Pons (tissue), 1 donor: ENCODE measurements at places on chromosomes 11 and 22.

GRCh38 chr11:22702031-22702430 lies 35.6 kb downstream of the GAS2 start:
- DNase-seq = no peak

GRCh38 chr11:134657631-134658030 lies 245.6 kb upstream of the B3GAT1 start:
- no peak for DNase-seq

DNA sequence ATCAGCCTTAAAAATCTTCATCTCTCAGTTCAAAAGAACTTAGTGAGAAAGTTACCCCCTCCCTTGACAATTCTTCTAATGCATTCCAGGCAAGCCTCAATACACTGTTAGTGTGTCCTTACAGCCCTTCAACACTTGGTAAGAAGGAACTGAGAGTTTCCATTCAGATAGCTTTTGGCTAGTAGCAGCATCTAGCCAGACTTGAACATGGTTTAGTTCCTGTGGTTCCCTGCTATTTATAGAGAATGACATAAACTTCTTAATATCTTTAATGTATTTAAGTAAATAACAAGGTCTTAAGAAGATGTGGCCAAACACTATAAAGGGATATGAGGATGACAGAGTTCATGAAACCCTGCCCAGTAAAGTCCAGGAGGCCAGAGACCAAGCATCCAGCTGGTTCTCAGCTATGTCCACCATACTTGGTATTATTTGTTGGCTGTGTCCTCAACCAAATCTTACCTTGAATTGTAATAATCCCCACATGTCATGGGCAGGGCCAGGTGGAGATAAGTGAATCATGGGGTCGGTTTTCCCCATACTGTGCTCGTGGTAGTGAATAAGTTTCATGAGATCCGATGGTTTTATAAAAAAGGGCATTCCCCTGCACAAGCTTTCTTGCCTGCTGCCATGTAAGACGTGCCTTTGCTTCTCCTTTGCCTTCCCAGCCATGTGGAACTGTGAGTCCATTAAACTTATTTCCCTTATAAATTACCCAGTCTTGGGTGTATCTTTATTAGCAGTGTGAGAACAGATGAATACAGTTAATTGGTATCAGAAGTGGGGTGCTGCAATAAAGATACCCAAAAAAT lies 132.4 kb downstream of the LARGE1 start:
- DNase-seq = no peak

DNA sequence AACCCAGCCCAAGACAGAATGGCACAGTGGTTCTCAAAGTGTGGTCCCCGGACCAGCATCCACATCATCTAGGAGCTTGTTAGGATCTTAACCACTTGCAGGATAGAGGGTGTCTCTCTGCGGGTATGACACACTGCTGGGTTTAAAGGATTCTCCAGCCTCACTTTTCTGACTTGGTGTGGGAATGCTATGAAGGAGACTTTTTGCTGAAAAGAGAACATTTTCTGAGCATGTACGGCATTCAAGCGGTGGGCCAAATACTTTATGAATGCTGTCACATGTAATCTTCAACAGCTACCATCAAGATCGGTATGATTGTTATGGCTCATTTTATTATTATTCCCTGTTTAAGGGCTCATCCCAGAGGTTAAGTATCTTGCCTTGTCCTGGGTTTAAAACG lies 1.8 kb upstream of the CD82 start:
- no peak for DNase-seq

- DNase-seq = no peak
These were observed 17.5 kb downstream of the DDI1 start for GRCh38 chr11:104053743-104054478.

- no peak for DNase-seq
These were observed 4.8 kb downstream of the ATG16L2 start for GRCh38 chr11:72818971-72819370.

- DNase-seq = no peak
These were observed 9.4 kb downstream of the LHFPL7 start for GRCh38 chr22:24937114-24937513.

GRCh38 chr11:71194710-71195109 lies 57.7 kb downstream of the SHANK2 start:
- no peak for DNase-seq

GRCh38 chr11:71080239-71081097 lies 171.9 kb downstream of the SHANK2 start:
- DNase-seq = peak; percentile 73

DNA sequence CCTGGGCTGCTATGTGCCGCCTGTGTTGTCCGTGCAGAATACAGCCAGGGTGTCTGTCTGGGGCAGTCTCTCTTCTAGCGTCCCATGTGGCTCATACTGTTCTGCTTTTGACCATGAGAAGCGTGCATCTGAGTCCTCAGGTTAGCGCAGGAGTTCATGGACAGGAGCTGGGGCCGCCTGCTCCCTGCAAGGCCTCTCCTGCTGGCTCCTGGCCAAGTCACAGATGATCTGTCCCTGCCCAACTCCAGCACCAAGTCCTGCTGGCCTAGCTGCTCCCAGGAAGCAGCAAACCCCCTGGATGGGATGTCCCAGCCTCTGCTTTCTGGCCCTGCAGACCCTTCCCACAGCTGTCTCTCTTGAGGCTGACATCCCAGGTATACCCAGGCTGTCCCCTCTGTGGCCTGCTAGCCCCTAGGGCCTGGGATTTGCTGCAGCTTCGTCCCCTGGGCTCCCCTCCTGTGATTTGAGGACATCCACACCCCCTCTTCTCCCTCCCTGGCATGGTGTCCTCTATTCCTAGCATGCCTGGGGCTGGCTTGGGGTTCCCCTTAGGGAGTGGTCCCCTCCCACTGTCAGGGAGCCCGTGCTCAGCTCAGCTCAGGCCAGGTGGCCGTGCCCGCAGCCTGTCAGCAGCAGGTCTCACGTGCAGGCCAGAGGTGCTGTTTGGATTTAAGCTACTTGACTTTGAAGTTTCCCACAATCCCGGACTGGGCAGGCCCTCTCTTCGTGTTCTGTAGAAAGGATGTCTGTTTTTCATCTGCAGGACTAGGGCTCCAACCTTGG lies 17.8 kb downstream of the PRR5 start:
- DNase-seq = no peak

DNA sequence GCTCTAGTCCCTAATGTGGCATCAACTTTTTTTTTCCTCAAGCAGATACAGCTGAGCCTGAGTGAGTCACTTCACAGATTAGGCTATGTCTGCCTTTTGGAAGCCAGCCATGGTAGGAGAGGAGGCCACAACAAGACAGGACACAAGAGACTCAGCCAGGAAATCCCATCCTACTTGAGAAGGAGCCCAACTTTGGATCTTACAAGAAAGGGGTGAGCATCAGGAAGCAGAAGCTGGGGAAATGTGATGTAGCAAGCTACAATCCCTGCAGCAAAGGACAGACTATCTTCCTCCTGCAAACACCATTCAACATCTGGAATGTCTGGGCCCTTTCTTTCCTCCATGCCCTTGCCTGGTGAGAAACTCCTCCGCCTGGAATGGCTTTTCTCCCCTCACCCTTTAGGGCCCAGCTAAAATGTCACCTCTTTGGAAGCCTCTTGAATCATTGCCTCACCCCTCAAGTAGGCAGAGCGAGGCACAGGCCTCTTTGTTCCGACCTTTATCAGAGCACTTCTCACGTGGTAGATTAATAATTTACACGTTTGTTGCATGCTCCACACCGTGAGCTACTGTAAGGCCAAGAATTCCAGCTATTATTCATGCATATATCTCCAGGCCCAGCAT lies 156.4 kb upstream of the PITPNB start:
- peak; percentile 18 for DNase-seq

- no peak for DNase-seq
These were observed 68.4 kb upstream of the SEPTIN5 start for GRCh38 chr22:19645905-19646304.

DNA sequence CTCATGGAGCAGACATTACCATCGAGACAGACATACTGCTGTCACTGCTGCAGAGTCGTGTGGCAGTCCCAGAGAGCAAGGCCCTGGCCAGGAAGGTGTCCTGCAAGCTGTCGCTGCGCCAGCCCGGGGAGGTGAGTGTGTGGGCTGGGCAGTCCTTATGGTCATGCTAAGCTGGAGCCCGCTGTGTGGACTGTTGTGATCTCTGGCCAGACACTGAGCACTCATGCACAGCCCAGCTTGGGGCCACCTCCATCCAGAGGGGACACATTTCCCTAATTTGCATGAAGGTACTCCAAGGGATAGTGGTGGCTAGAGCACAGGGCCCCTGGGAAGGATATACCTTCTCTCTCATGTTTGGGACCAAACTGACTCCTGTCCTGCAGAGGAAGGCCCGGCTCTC lies 9.6 kb downstream of the ANKK1 start:
- no peak for DNase-seq

DNA sequence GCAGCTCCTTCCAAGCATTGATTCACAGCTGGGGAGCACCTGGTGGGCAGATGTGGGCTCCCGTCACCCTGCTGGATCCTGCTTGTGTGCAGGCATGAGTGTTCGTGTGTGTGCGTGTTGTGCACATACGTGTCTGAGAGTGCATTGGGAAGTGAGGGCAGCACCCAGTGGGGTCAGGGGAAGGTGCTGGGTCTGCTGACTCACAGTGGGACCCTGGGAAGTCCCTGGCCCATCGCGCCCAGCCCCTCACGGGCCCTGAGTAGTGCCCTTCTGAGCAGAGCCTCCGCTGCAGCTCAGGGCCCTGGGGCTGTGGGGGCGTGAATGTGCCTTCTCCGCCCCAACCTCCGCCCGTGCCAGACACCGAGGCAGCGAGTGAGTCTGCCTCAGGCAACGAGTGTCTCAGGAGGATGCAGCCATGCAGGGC lies 36.8 kb downstream of the WNT11 start:
- no peak for DNase-seq

DNA sequence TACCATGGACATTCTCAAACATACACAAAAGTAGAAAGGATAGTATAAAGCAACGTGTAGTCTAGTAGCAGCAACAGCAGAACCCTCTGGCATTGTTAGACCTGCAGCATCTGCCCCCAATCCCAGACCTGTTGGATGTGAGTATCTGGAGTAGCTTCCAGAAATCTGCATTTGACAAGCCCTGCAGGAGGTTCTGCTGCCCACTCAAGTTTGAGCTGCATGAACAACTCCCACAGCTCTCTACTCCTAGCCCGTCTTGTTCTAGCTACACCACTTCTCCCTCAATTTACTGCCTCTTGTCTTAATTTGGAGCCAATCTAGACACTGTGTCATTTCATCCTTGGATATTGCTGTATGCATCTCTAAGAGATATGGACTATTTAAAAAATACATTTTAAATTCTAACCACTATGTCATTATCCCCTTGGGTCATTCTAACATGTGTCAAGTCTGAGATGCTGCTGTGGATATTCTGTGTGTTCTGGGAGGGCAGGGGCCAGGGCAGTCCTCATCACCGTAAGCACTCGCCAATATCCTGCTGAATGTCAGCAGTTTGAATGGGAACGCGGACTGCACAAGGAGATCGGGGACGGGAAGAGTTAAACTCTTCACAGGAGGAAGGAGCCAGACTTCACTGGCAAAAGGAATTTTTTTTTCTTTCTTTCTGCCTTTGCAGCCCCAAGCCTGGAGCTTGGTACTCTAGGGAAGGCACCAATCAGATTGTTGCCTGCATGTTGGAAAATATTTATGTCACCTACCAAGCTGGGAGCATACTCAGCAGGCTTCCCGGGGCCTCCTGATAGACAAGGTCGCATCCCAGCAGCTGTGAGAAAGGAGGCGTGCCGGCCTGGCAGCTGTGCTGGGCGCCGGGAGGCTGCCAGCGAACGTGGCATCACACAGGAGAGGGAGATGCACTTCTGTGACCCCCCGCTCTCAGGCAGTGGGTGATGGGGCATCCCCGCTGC lies 429.0 kb downstream of the MIAT start:
- no peak for DNase-seq

- no peak for DNase-seq
These were observed 327.8 kb downstream of the MIAT start for GRCh38 chr22:26985206-26985605.

GRCh38 chr11:35389897-35390465 lies 29.4 kb downstream of the SLC1A2 start:
- no peak for DNase-seq

GRCh38 chr22:36492109-36492508 lies 10.7 kb upstream of the TXN2 start:
- DNase-seq = no peak

GRCh38 chr11:18455686-18456372 lies at the start of gene LDHAL6A:
LDHAL6A (plus strand) TSS chr11:18455856; CDS start chr11:18456681, 825 bp downstream.
- DNase-seq = no peak

DNA sequence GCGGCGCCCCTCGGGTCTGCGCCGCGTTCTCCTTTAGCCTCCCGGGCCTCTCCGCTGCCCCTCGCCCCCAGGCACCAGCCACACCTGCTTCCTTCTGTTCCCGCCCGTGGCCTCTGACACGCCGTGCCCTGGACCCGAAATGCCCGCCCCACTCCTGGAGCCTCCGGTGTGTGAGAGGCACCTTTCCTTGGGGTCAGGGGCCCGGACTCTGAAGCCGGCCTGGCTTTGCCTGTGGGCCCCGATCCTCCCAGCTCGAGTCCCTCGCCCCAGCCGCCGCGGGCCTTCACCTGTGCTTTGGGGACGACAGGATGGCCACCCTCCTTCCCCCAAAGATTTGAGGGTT lies 661 bp upstream of the CDPF1 start:
- DNase-seq = no peak

GRCh38 chr11:1447845-1448825 lies 38.4 kb downstream of the MOB2 start:
- DNase-seq = peak; percentile 64

GRCh38 chr22:39503630-39504029 lies 1.5 kb downstream of the MIEF1 start:
- no peak for DNase-seq

DNA sequence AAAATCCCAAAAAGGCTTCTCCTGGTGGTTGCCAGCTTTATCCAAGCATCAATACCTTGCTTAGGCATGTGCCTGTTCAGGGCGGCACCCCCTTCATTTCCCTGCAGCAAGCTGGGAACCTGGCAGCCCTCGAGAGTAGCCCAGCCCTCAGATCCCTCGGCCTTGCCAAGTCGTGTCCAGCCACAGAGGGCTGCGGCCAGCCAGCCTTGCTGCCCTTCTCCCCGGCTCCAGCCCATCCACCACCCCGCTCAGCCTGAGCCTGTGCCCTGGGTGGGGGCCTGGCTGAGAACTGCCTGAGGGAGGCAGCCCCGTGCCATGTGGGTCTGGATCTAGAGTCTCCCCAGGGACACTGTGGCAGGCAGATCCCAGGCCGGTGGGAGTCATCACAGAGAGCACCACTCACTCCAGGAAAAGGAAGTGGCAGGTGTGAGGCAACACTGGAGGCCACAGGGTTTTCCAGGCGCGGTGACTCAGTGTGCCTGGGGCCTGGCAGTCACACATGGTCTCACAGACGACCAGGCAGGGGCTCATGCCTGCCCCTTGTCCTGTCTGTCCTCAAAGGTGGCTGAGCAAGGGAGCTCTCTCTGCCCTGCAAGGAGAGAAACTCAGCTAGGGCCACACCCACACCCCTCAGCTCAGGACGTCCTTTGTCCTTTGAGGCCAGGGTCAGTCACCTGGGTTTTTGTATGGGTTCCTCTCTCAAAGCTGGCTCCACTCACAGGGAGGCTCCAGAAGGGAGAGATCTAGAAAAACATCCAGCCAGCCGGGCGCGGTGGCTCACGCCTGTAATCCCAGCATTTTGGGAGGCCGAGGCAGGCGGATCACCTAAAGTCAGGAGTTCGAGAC lies 12.2 kb upstream of the CDC42BPG start:
- DNase-seq = no peak
